NCI-H1417 (cell line): ENCODE measurements at places on chromosomes 3 and 15.

GRCh38 chr3:100234364-100234763 lies 26.4 kb upstream of the TBC1D23 start:
- DNase-seq = no peak

GRCh38 chr15:100170291-100171210 lies 171.2 kb downstream of the ADAMTS17 start:
- DNase-seq = no peak

- DNase-seq = no peak
Measured at GRCh38 chr15:55224892-55225291, 28.2 kb upstream of the RSL24D1 start.

GRCh38 chr3:32733631-32734229 lies 48.7 kb downstream of the CNOT10 start:
- DNase-seq = no peak

DNA sequence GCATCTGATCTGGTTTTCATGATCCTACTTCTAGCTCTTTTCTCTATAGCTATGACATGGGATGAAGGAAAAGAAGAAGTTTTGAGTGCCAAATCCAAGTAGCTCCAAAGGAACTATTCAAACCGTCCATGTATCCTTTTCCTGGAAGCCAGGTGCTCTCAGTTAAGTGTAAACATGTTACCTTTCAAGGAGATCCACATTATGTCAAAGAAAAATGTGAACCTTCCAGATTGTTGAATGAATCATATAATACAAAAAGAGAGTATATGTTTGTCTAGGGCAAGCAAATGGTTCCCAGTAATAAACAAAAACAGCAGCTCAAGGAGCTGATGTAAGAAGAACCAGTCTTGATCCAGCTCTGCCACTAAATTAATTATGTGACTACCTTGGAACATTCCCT lies 534.9 kb downstream of the MAGI1 start:
- no peak for DNase-seq

- no peak for DNase-seq
Measured at GRCh38 chr3:186828340-186828739, 14.2 kb upstream of the ADIPOQ start.

GRCh38 chr3:182986021-182986420 lies 5.7 kb upstream of the DCUN1D1 start:
- DNase-seq = no peak

- DNase-seq = no peak
Measured at GRCh38 chr15:44246521-44247268, 41.8 kb upstream of the GOLM2 start.

DNA sequence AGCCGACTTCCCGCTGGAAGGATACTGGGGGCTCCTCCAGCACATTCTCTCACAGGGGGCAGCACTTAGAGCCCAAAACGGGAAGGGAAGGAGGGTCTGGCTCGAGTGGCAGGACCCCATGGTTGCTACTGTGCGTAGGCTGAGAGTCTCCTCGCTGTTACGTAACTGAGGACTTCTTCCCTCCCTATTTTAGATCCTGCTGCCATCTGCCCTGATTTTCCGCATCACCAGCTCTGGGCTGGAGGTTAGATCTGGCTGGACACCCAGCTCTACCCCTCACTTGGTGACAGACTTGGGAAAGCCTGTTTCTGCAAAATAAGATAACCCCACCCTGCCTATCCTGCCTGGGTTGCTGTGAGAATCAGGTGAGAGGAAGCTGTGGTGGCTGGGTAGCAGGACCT lies 47.7 kb downstream of the BDH1 start:
- no peak for DNase-seq

- DNase-seq = no peak
Measured at GRCh38 chr3:101870138-101870537, 20.8 kb downstream of the NFKBIZ start.

- no peak for DNase-seq
Measured at GRCh38 chr15:28182216-28182615, 83.1 kb upstream of the OCA2 start.

GRCh38 chr15:76386178-76386577 lies 49.6 kb downstream of the ISL2 start:
- DNase-seq = no peak

DNA sequence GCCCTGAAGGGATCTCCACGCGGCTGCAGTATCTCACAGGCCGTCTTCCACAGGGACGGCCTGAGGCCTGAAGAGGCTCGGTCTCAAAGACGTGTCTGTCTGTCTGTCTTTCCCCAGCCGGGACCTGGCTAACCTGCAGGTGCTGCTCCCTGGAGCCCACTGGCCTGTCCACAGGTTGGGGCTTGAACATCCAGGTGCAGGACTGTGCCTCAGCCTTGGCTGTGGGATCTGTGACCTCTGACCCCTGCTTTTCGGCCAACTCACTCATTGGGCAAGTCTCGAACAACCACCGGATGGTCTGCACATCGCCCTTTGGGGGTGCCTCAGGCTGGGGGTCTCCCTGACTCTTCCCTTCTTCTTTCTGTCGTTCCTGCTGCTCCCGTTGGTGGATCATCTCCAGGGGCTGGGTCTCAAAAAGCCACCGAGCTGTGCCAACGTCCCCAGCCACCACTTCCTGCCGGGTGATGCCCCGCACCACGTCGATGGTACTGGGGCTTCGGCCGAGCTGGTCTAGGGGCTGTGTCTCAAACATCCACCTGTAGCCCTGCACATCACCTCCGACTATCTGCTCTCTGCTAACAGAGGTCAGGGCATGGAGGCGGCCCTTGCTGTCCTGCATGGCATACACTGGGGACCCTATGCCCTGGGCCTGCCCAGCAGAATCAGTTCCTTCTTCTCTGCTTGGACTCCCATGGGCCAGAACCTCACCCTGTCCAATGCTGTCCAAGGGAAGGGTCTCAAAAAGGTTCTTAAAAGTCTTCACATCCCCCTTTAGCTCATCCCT lies 4.8 kb downstream of the XIRP1 start:
- DNase-seq = no peak

DNA sequence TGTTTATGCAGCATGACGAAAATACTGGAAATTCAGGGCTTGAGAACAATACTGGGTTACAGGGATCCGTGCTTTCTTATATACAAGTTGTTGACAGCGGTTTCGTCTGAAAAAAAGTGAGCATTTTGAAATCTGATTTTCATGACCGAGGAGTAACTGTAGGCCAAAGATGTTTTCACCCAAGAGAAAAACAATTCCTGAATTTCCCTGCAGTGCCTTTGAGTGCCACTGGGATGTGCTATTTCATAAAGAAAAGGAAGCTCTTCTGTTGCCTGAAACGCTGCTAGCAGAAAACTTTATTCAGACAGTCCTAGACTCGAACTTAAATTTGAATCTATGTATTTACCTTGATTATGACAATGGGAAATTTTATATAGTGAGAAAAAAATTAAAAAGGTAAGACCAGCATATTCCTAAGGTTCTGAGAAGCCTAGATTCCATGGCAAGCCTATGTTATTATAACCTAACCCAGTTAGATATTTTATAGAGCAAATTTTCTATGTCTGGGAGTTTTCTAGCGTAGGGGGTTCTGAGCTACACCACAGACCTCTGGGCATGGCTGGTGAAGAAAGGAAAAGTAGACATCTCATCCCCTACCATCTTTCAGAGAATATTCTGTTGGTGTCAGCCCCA lies 30.2 kb downstream of the KCNAB1 start:
- DNase-seq = peak; percentile 52

GRCh38 chr3:18394384-18394995 lies 30.6 kb downstream of the SATB1 start:
- no peak for DNase-seq

GRCh38 chr15:101369676-101370075 lies 74.6 kb upstream of the SNRPA1 start:
- no peak for DNase-seq

- DNase-seq = peak; percentile 24
Measured at GRCh38 chr3:37546876-37547275, 314.8 kb upstream of the CTDSPL start.

- no peak for DNase-seq
Measured at GRCh38 chr15:52960283-52960682, 170.1 kb upstream of the ONECUT1 start.

- DNase-seq = no peak
Measured at GRCh38 chr15:98794748-98795147, 146.4 kb downstream of the IGF1R start.

- no peak for DNase-seq
Measured at GRCh38 chr3:27325419-27325818, 43.8 kb downstream of the NEK10 start.

DNA sequence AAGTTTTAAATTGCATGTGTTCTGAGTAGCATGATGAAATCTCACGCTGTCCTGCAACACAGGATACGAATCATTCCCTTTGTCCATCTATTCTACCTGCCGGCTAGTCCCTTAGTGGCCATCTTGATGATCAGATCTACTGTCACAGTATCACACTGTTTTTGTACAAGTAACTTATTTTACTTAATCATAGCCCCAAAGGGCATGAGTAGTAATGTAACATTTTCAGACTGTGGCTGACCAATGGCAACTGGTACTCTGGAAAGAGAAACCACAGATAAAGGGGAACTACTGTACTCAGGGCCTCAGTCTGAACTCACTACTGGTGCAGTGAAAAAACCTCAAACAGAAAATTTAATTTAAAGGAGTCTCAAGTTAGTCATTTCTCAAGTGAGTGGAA lies 127.3 kb upstream of the MRPL3 start:
- DNase-seq = no peak

DNA sequence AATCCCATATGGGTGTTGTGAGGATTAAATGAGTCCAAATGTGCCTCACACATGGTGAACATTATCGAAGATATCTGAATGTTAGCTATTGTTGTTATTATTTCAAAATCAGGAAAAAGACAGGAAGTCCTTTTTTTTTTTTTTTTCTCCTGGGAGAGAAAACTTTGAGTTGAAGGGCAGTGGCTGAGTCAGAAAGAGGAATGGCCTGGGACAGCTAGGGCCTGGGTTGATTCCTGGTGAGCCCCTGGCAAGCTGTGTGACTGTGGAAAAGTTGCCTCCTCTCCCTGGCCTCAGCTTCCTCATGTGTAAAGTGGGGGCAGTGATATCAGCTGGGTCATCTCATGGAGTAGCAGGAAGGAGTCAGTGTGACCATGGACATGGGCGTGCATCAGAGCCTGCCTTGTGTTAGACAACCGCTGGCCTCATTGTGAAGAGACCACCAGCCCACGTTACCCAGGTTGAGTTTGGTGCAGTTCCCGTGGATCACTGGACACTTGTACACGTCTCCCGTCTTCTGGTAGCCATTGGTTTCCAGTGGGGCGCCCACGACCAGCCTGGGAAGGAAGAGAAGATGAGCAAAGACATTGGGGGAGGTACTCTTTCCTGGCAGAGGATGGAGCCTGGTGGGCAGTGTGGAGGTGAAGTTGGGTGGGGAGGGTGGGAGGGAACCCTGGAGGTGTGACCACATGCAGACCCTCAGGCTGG lies 63.1 kb downstream of the ITGA11 start:
- DNase-seq = no peak

GRCh38 chr15:67745073-67746006 lies 80.0 kb upstream of the SKOR1 start:
- DNase-seq = no peak

- DNase-seq = peak; percentile 90
Measured at GRCh38 chr3:127158614-127159229, 34.2 kb upstream of the PRR23E start.

GRCh38 chr3:147119989-147120388 lies 286.4 kb downstream of the ZIC4 start:
- peak; percentile 6 for DNase-seq

GRCh38 chr3:116291141-116291540 lies 154.1 kb downstream of the LSAMP start:
- no peak for DNase-seq

DNA sequence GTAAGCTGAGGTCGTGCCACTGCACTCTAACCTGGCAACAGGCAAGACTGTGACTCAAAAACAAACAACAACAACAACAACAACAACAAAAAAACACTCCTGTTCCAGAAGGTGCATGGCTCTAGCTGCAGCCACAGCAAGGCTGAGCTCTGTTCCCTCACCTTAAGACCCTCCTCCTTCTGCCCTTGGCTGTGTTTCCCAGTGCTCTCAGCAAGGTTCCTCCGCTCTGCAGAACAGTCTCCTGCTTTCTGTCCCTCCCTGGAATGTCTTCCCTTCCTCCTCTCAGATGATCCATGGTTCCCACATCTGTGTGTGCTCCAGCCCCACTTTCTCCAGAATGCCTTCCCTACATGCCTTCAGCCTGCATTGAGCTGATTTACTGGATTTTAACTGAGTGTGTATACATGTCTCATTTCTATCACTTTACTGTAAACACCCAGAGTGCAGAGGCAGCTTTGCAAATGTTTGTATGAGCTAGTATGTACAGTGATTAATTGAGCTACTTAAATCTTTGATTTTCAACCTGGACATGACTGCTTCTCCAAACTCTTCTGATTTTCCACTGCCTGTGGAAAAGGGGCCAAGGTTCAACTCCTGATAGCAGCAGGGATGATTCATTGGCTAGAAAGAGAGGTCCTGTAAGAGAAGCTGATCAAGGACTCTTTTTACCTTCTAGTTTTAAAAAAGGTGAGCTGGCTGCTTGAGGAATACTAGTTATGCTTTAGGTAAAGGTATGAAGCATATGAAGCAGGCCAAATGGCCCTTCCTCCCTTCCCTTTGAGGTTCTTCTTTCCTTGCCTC lies 14.7 kb downstream of the ANKUB1 start:
- no peak for DNase-seq
